ENCODE measurements at places on chromosomes 6 and 20.

- DNase-seq: no peak
These were observed 85.9 kb upstream of the HMGCLL1 start for GRCh38 chr6:55664591-55665587.

- DNase-seq: no peak
These were observed 23.3 kb downstream of the MAP7 start for GRCh38 chr6:136526937-136527336.

GRCh38 chr6:11323666-11324452 is 91.4 kb upstream of the NEDD9 start:
- DNase-seq: no peak

DNA sequence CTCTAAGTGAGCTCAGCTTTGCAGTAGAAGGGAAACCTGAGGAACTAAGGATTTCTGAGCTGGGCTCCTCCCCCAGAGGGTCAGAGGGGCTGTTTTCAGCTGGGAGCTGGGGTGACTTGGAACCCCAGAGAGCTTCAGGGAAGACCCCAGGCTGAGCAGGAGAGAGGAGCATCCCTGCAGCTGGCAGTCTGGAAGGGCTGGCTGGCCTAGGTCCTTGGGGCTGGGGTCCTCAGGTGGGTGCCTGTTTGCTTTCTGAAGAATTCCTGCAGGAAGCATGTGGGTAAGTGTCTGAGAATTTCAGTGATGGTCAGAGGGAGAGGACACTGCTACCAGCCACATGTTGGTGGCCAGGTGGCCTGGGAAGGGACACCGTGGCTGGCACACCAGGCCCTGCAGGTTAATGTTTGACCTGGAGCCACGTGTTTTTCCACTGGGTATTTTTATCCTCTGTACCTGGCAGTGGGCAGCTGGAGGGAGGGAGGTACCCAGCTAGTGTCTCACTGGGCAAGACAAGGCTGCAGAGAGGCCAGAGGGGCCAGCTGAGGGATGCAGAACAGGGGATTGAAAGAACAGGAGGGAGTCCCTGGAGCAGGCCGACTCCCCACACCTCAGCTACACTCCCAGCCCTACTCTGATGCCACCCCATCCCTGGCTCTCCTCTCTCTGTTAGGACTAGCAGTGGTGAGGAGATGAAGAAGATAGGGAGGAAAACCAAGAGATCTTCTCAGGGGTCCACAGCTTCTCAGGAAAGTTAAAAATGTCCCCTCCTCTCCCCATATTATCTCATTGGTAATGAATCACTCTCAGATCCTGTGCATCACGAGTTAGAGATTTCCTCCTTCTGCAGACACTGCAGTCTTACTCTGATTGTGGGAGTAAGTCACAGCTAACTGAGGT is 143.6 kb downstream of the VEGFA start:
- no peak for DNase-seq

GRCh38 chr6:127634178-127634577 is 57.2 kb downstream of the C6orf58 start:
- DNase-seq: no peak

DNA sequence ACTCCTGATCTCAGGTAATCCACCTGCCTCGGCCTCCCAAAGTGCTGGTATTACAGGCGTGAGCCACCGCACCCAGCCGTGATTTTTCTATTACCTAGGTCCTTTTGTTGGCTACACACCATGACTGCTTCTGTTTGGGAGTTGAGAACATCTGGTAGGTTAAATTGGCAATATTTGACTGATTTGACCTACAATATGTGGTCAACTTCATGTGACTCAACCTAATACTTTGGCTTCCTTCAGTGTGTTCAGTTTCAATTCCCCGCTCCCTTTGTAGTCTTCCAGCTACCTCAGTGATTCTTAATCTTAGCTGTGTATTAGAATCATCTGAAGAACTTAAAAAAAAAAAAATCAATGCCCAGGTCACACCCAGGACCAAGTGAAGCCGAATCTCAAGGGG is 47.4 kb downstream of the MYB start:
- no peak for DNase-seq

DNA sequence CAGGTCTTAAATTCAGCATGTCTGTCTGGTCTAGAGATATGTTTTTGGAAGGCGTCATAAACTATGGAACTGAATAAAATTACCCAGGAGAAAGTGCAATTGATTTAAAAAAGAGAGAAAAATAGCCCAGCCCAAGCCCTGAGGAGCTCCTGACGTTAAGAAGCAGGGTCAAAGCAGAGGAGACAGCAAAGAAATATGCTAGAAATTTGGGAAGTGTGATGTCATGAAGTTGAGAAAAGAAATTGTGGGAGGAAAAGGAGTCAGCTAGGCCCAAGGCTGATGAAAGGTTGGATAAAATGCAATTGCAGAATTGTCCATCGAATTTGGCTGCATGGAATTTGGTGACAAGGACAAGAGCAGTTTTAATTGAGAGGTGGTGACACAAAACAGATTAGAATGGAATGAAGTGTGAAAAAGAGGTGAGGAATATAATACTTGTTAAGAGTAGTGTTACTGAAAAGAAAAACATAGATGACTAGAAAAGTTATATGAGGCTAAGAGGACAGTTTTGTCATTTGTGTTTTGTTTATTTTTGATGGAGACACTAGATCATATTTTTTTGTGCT is 381.6 kb downstream of the LAMA2 start:
- DNase-seq: no peak

DNA sequence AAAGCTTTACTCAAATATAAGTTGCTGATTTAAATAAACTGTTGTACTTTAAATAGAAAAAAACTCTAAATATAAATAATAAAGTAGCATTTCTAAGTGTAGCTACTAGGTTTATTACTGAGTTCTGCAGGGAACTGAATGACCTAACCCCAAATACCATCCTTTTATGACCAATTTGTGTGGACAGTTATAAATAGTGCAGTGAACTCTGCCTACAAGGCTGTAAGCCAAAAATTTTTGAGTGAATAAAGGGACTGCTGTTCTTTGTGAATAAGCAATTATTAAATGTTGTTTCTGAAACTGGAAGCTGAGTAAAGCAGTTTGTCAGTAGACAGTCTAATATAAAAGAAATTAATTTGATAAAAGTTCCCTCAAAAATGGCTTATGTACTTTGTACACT is 90.8 kb upstream of the ELOVL5 start:
- no peak for DNase-seq

DNA sequence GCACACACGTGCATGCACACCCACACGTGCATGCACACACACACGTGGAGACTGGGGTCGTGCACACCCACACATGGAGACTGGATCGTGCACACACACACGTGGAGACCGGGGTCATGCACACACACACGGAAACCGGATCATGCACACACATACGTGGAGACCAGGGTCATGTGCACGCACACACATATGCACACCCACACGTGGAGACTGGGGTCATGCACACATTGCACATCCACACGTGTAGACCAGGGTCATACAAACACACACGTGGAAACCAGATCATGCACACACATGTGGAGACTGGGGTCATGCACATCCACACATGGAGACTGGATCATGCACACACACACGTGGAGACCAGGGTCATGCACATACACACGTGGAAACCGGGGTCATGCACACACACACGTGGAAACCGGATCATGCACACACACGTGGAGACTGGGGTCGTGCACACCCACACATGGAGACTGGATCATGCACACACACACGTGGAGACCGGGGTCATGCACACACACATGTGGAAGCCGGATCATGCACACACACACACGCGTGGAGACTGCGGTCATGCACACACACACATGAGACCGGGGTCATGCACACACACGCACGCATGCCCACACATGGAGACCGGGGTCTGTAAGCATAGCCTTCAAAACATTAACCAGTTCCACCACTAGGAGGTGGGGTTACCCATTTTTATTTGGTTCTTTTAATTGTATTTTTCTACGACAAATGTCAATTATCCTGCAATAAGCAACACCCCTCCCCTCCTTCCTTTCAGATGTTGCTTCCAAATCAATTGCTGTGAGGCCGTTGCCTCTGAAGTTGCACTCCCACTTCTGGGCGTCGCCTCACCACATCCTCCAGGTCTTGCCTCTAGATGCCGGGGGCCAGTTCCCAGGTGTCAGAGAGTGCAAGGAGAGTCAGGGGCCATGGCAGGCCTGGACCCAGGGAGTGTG is 95.8 kb downstream of the TMEM242 start:
- DNase-seq: peak; percentile 4

DNA sequence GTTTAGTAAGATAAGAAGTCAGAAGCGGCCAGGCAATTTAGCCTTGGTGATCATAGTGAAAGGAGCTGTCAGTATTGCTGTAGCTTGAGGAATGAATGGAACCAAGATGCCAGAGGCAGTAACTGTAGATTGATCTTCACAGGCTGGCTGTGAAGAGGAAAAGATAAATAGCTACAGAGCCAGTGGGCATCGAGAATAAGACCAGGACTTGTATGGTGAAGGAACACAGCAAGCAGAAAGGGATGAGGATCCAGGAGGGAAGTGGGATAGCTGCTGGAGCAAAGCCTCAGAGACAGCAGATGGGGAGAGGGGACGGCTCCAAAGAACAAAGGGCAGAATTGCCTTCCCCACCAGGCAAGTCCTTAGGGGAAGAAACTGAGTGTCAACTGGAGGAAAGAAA is 294.4 kb upstream of the PLN start:
- no peak for DNase-seq

DNA sequence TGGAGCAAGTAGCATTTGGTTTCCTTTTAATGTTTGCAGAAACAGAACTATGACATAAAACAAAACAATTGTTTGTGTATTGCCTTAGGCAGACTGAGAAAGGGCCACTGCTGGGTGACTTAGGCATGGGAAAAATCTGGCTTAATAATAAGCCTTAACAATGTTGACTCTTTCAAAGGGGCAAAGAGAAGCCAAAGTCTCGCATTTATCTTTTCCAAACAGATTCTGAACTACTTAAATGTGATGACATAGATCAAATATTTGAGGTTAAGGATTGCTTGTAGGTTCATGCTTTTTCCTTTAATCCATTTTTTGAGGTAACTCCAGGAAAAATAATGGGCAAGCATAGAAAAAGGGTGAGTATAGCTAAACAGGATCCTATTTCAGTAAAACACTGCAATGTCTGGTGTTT is 39.6 kb downstream of the ADAT2 start:
- DNase-seq: no peak

GRCh38 chr20:38825901-38826625 is 20.6 kb downstream of the PPP1R16B start:
- DNase-seq: no peak

DNA sequence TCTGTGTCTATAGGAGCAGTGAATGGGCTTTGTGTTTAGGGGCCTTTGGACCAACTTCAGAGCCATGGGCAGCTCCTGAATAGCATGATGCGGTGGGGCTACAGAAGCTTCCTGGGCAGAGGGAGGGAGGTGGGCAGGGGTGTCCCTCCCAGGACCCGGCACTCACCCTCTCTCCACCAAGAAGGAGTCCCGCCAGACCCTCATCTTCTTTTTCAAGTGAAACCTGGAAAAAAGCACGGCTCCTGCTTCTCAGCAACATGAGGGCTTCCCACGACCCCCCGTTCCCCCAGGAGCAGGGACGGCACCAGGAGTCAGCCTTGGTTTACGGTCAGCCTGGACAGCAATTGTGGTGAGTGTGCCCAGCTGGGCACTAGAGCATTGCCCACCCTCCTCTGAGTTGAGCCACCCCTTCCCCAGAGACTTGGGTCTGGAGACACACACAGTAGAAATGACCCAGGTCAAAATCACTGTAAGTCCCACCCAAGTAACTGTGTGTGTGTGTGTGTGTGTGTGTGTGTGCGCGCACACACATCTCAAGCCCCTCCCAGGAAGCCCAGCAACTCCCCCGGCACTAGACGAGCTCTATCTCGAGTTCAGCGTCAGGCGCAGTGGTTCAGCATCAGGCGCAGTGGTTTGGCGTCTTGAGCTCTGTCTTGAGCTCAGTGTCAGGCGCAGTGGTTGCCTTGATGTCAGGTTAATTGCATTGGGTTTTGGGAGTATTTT is 108.2 kb downstream of the SULF2 start:
- DNase-seq: no peak

- no peak for DNase-seq
These were observed 119.7 kb downstream of the MYLK4 start for GRCh38 chr6:2630891-2631571.

DNA sequence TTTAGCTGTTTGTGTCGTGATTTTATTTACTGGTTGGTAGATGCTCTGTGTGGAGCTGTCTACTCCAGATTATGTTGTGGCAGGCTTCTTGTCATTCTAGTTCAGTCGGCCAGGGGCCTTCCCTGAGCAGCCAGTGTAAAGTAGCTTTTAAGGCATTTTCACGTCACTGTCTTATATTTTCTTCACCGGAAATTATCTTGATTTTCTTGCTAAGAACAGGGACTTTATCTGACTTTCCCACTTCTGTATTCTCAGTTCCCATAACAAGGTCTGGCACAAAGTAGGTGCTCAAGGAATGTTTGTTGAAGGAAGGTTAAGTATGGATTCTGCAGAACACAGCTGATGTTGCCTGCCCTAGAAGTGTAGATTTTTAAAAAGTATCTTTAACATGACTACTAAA is 868 bp downstream of the LTV1 start:
- DNase-seq: no peak

GRCh38 chr6:159535656-159536350 is 157.2 kb downstream of the SOD2 start:
- DNase-seq: no peak

DNA sequence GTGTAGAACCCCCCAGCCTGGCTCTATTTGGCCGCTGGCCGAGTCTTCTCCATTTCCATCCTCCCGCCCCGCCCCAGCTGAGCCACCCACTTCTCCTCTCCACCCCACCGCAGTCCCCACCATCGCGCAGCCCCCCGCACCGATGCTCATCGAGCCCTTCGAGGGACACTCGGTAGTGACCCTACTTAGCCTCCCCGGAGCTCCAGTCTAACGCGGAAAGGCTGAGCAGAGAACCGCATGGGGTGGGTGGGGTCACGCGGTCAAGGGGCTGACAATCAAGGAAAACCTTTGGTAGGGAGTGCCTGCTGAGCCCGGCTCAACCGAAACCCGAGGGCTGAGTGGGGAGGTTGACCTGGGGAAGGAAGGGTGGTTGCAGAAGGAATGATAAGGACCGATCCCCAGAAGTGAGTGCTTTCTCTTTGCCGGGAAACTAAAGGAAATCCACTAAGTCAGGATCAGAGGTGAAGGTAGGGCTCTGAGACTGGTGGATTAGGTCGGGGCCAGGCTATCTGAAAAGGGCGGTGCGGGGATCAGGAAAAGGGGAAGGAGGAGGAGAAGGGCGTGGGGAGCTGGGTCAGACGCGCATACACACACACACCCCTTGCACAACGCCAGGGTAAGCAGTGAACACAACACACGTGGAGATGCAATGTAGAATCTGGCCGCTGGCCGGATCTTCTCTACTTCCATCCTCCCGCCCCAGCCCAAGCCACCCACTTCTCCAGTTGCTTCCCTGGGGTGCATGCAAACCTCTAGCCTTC is 49.8 kb downstream of the CPXM1 start:
- no peak for DNase-seq

- DNase-seq: no peak
These were observed 64.4 kb upstream of the IYD start for GRCh38 chr6:150304429-150304828.

GRCh38 chr6:46676604-46677313 is 10.9 kb upstream of the TDRD6 start:
- no peak for DNase-seq

- DNase-seq: no peak
These were observed 250.6 kb downstream of the FARS2 start for GRCh38 chr6:5511954-5512353.
